Activated T-cell treated with anti-CD3 and anti-CD28 coated beads for 48 hours (primary cell): ENCODE measurements at places on chromosomes 3 and 15.

GRCh38 chr15:47431501-47431900, 285.8 kb upstream of the SEMA6D start:
- DNase-seq: no peak

DNA sequence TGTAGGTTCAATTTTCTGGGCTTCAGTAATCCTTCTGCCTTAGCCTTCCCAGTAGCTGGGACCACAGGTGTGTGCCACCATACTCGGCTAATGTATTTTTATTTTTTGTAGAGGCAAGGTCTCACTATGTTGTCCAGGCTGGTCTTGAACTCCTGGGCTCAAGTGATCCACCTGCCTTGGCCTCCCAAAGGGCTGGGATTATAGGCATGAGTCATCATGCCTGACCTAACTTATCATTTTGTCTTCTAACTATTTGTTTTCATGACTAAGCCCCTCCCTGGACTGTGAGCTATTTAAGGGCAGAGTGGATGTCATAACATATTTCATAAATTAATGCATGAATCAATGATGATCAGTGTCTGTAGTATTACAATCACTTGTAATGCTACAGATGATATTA, 56.1 kb upstream of the PIAS1 start:
- DNase-seq: no peak

- no peak for DNase-seq
Observed at GRCh38 chr15:51550841-51551240, 71.7 kb downstream of the DMXL2 start.

DNA sequence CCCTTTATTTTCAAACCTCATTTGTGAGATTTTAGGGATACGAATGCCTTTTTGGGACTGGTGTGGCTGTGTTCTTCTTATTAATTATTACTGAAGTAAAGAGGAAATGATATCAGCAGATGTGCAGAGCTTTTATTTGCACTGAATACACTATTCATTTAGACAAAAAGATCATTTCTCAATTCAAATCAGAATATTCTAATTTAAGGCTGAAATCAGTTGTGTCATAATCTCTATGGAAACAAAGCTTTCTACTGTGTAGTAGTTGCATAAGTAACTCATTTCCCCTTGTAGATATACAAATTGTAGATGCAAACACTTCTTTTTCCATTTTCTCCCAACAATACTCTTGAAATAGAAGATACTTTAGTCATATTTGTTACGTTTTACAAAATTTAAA, 56.0 kb downstream of the PDE8A start:
- DNase-seq: no peak

DNA sequence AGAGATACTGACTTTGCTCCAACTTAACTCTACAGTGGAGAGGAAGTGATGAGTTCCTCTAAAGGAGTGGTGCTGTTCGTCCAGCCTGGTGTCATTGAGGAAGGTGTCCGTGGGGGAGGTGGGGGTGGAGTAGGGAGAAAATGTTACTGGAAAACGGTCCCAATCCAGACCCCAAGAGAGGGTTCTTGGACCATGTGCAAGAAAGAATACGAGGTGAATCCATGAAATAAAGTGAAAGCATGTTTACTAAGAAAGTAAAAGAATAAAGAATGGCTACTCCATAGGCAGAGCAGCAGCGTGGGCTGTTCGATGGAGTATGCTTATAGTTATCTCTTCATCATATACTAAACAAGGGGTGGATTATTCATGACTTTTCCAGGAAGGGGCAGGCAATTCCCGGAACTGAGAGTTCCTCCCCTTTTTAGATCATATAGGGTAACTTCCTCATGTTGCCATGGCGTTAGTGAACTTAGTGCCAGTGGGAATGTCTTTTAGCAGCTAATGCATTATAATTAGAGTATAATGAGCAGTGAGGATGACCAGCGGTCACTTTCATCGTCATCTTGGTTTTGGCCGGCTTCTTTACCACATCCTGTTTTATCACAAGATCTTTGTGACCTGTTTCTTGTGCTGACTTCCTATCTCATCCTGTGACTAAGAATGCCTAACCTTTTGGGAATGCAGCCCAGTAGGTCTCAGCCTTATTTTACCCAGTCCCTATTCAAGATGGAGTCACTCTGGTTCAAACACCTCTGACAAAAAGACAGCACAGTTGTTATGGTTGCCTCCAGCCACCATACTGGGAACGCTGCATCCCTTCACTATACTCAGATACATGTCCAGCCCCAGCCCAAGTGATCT, 38.6 kb downstream of the CLEC3B start:
- peak; percentile 54 for DNase-seq

- DNase-seq: no peak
Observed at GRCh38 chr3:11452885-11453847, 181.0 kb downstream of the ATG7 start.

GRCh38 chr3:4615750-4616149, 122.6 kb downstream of the ITPR1 start:
- DNase-seq: no peak

DNA sequence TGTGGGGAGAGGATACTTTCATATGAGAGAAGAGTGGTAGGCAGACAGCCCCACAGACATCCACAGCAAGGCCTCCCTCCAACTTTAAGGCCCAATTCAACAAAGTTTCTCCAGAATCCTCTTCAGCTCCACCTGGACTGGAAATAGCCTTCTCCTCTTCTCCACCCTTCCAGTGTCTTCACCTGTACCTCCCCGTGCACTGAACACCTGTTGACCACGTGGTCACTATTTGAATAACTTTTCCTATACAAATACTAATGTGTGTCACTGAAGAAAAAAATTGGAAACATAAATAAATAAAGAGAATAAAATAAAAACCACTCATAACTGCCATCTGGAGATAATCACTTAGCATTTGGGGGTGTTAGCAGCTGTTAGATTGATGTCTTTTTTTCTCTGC, 52.9 kb downstream of the CCNL1 start:
- DNase-seq: no peak

DNA sequence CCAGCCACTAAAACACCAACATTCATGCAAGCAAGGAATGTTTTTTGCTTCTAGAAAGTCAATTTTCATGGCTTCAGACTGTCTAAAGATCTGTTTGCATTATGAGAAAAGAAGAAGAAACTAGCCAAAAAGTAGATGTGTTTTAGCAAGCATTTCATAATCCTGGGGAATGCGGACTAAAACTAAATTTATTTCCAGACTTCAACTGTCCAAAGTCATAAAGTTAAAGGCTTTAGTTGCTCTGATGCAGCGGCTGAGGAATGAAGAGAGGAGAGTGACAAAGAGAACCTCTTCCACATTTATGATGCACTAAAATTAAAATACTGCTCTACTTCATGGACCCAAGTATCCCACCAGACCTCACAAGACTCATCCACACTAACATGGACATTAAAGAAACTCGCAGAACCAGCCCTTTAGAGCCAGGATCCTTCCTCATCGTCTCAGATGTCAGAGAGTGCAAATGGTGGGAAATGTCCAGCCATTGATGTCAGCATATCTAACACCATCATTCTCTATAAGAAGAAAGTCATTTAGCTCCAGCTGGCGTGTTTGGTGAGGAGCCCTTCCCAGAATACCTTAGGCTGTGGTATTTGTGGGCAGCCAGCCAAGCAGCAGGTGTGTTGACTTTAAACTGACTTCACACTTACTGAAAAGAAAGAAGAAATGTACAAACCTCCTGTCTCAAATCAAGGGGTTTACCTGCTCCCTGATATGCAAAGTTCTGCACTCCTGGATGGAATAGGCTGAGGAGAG, 17.4 kb downstream of the FYCO1 start:
- peak; percentile 51 for DNase-seq
